ENCODE measurements at places on chromosomes 1 and 21.
A peak's percentile ranks its signal among the peaks of the same experiment; 100 is the strongest.

GRCh38 chr1:3494321-3495308 lies 40.1 kb downstream of the ARHGEF16 start:
- DNase-seq: no peak

DNA sequence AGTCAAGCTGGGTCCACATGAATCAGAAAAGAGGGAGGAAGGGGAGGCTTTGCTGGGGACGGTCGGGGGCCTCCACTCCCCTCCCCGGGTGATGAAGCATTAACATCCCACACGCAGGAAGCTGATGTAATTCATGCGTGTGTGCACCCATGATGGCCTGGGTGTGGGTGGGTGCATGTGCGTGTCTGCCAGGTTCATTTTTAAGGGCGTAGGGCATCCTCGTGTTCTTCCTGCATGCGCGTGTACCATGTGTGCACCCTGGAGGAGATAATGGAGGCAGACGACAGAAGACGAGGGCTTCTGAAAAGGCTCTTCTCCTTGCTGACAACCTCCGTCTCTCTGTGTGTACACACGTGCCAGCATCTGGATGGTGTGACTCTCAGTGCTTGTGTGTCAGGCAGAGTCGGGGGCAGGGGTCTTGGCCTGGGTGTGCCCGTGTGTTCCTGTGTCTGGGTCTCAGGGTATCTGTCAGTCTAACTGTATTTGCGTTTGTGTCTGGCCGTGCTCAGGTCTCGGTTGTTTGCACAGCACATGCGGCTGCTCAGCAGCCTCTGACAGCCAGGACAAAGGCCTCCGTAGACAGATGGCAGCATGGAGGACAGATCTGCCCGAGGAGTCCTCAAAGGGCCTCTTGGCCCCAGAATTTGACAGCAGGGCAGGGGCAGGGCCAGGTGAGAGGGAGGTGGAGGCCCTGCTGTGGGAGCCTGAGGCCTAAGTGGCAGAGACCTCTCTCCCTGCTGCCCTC lies 2.4 kb downstream of the RAP1GAP start:
- DNase-seq: no peak

DNA sequence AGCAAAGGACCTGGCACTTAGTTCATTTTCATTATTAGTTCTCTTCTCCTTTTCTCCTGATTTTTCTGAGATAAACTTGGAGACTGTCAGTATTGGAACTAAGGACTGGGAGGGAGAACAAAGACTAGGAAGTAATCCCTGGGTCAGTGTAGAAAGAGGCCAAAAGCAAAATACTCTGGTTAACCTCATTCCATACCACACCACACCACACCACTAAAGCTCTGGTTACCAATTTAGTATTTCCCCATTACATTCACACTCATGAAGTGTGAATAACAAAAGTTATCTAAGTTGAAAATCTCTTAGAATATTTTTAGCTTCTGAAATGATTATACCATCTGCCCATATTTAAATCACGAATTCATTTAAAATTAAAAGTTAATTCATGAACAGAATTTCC lies 68.9 kb upstream of the DMRTA2 start:
- DNase-seq: no peak

- no peak for DNase-seq
These were observed 63.1 kb downstream of the TOR1AIP2 start for GRCh38 chr1:179814546-179814838.

GRCh38 chr21:35342440-35342839 lies 293.3 kb upstream of the RUNX1 start:
- DNase-seq: peak; percentile 80

- no peak for DNase-seq
These were observed 62.6 kb upstream of the SPAG17 start for GRCh38 chr1:118247593-118247992.

GRCh38 chr1:232951180-232951579 lies 769 bp downstream of the NTPCR start:
- DNase-seq: peak; percentile 34

GRCh38 chr21:36097427-36098181 lies 27.8 kb downstream of the CBR1 start:
- DNase-seq: no peak

- no peak for DNase-seq
These were observed 125.5 kb downstream of the ADAMTS1 start for GRCh38 chr21:26719750-26720149.

GRCh38 chr1:230985711-230986110 lies 6.8 kb downstream of the ARV1 start:
- no peak for DNase-seq

DNA sequence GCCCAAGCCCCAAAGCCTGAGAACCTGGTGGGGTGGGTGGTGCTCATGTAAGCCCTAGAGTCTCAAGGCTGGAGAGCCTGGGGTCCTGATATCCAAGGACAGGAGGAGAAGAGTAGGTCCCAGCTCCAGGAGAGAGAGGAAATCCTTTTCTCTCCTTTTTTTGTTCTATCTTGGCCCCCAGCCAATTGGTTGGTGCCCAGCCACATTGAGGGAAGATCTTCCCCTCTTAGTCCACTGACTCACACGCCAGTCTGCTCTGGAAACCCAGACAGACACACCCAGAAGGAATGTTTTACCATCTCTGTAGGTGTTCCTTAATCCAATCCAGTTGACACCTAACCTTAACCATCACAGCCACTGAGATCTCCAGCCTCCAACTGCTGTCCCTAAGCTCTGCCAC lies 16.2 kb upstream of the LIN9 start:
- DNase-seq: no peak

- DNase-seq: no peak
These were observed 105.5 kb downstream of the NRIP1 start for GRCh38 chr21:14959343-14959742.

DNA sequence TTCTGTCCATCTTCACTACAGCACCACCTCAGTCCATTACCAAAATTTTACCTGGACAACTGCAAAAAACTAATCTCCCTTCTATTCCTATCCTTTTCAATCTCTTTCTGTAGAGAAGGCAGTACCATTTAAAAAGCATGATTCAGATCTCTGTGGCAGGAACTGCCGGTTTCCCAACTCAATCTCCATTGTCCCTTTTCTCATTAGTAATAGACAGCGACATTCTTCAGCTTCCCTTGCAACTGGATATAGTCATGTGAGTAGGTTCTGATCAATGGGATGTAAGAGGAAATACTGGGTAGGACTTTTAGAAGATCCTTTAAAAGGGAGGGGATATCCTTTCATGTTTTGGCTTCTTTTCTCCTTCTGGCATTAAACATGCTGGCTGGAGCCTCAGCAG lies 74.9 kb downstream of the ADCY10 start:
- DNase-seq: no peak

GRCh38 chr1:109315288-109315687 lies 8.5 kb upstream of the MYBPHL start:
- no peak for DNase-seq

DNA sequence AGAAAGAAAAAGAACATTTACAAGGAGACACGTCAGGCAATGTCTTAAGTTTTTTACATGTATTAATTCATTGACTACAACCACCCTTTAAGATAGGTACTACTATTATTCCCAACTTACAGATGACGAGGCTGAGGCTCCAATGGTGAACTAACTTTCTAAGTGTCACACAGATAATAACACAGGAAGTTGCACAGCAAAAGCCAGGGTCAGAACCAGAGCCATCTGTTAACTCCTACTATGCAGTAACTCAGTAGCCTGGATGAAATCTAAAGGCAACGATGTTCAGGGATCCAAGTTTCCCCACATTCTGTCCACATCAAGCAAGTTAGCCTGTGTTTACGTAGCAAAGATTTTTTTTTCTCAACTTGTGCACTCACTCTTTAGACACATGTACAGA lies 371.7 kb downstream of the PTPRC start:
- DNase-seq: peak; percentile 50

DNA sequence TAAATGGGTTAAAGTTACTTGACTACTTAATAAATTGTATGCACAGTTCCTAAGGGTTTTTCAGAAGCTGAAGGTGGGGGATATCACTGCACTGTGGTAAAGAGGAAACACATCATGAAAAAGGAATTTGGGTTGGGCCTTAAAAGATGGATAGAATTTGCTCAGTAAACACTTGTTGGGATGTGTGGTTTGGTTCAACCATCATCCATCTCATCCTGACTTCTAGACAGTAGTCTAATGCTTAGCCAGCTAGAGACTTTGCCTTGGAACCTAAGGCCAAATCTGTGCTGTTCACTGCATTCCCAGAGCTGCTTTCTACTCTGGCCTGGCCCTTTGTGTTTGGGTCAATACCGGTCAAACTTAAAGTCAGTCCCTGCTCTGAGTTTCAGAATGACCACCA lies 30.6 kb downstream of the LY9 start:
- DNase-seq: no peak

DNA sequence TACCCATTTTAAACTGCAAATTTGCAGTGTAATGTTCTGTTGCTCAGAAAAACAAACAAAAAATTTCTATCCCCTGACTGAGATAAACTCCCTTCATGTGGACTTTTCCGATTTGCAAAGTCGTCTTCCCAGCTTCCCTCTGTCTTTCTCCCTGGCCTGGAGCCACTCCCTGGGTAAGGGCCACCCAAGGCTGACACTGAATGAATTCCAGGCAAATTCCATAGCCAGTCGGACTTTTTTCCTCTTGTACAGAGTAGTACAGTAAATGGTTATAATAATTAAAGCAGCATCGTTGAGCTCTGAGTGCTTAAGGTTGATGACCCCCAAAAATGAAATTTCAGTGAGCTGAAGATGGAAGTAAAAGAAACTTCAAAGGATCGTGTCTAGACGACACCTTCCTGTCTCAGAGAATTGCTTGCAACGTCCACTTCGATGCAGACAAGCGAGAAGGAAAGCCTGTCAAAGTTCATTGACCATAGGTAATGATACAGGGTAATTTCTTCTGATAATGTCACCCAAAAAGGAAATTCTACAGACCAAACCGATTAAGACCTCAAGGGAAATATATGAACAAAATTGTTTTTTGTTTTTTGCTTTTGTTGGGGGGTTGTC lies 33.6 kb upstream of the LHX8 start:
- no peak for DNase-seq

- no peak for DNase-seq
These were observed 7.9 kb upstream of the PLA2G2C start for GRCh38 chr1:20194224-20194623.

DNA sequence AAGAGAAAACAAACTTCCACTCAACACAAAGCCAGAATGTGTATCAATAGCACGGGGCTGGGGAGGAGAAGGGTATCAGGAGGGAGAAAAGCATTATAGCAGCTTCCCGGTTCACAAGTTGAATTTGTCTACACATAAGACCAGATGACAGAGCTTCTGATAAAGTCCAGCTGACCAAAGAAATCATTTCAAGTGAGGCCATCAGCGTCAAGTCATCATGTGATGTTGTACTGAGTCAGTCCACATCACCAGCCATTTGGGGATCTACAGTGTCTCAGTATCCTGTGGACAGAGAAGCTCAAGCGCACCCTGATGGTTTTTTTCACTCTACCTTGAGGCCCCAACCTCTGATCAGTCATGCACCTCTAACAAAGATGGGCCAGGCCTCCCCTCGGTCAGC lies 33.0 kb downstream of the SETD4 start:
- DNase-seq: no peak

GRCh38 chr1:235876402-235876841 lies 9.7 kb upstream of the LYST start:
- DNase-seq: peak; percentile 35

- no peak for DNase-seq
These were observed 725 bp upstream of the ARPC5 start for GRCh38 chr1:183636334-183636682.

DNA sequence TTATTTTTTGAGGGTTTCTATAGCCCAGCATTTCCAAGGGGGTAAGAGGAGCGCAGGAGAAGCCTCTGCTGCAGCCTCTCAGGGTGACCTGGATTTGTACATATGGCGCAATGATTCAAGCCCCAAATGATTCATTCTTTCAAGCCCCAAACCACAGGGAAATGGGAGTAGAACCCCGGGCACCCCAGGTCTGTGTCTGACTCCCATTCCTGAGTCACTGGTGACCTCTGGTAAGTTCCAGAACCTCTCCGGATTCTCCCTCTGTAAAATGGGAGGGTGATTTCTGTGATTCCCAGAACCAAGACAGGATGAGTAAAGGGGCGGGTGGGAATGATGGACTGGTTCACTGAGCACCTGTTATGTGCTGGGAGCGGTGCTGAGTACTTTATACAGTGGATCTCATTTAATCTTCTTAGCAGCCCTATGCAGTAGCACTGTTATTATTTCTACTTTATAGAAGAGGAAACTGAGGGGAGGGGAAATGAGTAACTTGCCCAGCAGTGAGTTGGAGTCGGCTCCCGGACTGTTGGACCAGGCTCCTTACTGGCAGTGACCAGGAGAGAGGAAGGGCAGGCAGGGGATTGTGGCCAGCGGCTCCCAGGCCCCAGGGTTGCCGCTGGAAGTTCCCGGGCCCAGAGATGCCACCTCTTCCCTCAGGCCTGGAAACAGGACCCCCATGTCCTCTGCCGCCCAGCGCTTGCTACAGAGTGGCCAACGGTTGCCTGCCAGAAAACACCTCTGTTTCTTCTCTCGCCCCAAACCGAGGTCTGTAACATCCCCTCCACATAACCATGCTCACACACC lies 20.3 kb upstream of the SLC26A9 start:
- peak; percentile 18 for DNase-seq

Data from activated CD4-positive, alpha-beta T cell treated with anti-CD3 and anti-CD28 coated beads, Interleukin-2, amount 50 U/mL, for 16 hours (primary cell).